ENCODE measurements at places on chromosomes 7 and 10.

DNA sequence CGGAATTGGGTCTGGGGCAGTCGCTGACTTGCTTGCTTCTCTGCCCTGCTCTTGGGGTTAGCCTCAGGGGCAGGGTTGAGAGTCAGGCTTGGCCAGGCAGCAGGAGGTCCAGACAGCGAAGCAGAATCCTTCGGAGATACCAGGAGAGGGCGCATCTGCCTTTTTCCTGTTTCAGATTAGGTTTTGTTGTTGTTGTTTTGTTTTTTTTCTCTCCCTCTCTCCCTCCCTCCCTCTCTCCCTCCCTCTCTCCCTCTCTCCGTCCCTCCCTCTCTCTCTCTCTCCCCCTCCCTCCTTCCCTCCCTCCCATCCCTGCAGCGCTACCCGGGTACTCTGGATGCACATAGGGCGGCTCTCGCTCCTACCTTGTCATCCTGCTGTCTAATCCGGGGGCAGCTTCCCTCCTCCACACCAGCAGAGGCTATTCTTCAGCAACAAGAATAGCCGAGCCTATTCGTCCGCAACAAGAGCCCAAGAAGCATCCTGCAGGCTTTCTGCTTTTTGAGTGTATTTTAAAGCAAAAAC lies 758 bp upstream of the OPTN start:
- no peak for DNase-seq

DNA sequence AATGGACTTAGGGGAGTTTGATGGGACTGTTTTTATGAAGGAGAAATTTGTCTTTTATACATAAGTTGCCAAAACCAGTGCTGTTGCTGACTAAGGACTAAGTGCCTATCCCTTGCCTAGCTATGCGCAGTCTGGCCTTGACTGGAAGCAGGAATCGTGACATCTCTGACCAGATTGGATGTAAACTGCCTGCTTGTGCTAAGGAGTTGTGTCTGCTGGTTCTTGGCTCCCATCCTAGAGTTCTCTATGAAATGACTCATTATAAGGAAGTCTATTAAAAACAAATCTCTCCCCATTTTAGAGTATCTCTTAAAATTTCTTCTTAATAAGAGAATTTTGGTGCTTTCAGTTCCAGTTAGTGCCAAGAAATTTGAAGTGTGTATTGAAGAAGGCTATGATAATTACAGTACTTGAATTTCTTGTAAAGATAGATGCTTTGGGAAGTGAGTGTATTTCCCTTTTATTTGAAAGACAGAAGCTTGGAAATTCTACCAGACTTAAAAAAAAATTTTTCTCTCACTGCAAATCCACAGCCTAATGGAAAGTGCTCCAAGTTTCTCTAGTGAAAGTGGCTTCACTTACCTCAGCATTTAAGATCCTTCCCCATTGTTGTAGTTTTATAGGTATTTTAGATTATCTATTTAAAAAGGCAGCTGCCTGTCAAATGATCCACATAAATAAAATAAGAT lies 77.6 kb downstream of the BICC1 start:
- DNase-seq = peak; percentile 69

DNA sequence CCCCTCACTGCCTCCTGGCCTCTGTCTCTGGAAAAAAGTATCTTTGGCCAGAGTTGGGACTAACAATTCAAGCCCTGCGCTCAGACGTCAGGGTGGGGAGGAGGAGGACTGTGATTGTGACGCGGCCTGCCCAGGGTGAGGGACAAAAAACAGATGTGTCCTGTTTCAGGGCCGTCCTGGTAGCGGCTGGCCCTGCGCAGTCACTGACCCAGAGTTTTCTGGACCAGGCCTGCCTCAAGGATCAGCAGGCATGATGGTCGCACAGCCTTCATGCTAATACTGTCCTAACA lies 110.1 kb downstream of the CYTH3 start:
- no peak for DNase-seq

DNA sequence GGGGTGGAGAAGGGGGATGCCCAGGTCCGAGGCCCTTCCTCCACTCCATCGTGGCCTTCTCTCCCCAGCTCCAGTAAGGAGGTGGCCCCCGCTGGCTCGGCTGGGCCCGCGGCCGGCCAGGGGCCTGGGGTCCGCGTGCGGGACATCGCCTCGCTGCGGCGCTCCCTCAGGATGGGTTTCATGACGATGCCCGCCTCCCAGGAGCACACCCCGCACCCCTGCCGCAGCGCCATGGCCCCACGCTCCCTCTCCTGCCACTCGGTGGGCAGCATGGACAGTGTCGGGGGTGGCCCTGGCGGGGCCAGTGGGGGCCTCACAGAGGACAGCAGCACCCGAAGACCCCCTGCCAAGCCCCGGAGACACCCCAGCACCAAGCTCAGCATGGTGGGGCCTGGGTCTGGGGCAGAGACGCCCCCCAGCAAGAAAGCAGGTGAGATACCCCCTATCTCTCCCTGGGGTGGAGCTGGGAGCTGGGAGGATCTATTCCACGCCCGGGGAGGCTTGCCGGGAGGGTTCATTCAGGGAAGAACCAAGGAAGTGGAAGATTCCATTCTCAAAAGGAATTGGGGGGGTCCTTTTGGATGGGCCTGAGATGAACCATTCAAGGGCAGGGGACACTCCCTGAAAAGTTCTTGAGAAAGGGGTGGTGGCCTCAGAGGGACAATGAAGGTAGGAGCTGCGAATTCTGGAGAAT lies 3.2 kb downstream of the NYAP1 start:
- DNase-seq = no peak

DNA sequence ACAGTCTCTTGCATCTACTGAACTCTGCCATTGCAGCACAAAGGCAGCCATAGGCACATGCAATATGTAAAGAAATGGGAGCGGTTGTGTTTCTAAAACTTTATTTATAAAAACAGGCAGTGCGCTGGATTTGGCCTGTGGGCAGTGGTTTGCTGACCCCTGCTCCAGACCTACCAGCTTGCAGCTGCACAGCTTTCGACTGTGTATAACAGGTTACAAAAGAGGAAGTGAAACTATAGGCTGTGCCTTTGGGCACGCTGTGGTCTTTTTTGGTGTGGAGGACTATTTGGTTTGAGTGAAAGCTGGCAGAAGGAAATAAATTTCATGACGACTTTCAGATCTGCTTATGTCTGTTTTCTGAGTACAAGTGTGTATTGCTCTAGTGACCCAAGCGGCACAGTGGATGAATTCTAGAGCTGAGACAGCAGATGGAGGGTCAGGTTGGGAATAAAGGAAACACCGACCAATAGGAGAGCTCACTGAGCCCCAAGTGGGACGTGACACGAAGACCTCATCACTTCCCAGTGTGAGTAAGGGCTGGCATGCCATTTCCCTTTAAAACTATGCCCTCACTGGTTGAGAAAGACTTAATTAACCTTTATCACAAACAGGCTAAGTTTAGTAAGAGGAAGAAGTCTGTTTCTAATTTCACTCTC lies 152.7 kb downstream of the ANK3 start:
- DNase-seq = peak; percentile 60

Data from common myeloid progenitor, CD34-positive (primary cell).